ENCODE measurements at places on chromosomes 6 and 20.

GRCh38 chr6:112309244-112309643 lies 37.9 kb upstream of the RFPL4B start:
- DNase-seq = no peak

DNA sequence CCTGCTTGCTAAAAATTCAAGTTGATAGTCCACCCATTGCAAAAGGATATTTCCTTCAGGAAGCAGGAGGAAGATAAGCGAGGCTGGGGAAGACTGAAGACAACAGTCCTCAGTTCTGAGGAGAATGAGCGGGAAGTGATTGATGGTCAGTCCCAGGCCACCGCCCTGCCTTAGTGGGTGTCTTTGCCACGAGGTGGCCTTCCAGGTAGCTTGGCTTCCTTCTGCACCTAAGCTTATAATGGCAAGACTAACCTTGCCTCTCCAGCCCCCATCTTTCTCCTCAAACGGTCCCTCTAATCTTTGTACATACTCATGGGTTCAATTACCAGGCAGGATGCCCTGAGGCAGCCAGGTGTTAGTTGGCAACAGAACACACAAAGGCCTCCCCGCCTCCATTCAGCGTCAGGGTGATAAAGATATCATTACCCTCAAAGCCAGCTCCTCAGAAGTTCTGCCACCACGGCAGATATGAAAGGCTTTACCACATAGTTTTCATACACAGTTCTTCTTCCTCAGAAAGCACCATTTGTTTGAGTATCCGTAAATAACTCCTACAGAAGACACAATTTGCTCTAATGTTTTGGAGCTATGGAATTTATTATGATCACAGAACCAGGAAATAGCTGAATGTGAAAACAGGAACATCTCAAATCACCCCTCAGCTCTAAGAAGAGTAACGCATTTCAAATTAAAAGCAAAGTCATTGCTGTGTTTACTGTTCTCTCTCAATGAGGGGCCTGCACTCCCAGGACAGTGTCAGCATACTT lies 249.4 kb downstream of the ATXN1 start:
- no peak for DNase-seq

- DNase-seq = no peak
These were observed 13.5 kb downstream of the HAO1 start for GRCh38 chr20:7926767-7927166.

DNA sequence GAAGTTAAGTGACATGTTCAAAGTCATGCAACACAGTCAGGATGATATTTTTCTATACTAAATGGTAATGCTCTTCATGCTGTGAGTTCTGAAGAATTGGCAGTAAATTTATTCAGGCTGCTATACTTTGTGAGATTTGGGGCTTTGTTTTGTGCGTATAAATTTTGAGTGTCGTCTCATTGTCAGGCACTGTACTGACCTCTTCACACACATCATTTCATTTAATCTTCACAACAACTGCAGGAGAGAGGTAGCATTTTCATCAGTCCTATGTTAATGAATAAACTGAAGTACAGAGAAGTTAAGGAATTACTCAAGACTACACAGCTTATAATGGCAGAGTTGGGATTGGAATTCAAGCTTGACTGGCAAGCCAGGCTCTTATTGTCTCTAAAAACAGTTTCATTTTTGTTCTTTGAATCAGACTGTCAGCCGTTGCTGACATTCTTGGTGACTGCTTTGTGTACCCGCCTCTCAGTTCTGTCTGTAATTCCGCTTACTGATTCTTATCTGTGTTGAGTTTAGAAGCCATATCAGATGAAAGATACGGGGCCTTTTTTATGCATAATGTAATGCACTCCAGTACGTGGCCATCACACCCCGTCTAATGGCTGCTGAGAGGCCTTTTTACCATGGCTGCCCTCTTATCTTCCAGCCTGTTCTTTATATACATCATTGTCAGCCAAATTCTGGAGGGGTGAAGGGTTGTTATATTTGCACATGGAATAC lies 274.9 kb downstream of the UTRN start:
- DNase-seq = peak; percentile 56

DNA sequence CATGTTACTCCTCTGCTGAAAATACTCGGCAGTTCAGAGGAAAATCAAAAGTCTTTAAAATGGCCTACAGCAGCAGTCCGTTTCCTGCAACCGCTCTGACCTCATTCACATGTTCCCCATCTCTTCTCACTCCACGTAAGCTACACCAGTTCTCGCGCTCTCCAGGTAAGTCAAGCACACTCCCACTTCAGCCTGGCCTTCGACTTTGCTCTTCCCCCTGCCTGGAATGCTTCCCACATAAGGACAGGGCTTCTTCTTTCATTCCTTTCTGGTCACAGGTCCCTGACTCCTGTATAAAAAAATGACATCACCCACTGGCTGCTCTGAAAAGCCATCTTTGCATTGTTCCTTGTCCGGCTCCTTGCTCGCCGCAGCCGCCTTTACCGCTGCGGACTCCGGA lies 42.7 kb downstream of the MGME1 start:
- DNase-seq = no peak

GRCh38 chr6:90068703-90069523 lies 174.6 kb downstream of the GJA10 start:
- no peak for DNase-seq

GRCh38 chr20:40449974-40450616 lies 238.9 kb downstream of the MAFB start:
- DNase-seq = no peak

- DNase-seq = peak; percentile 90
These were observed 70.9 kb downstream of the HFE start for GRCh38 chr6:26158076-26158580.

DNA sequence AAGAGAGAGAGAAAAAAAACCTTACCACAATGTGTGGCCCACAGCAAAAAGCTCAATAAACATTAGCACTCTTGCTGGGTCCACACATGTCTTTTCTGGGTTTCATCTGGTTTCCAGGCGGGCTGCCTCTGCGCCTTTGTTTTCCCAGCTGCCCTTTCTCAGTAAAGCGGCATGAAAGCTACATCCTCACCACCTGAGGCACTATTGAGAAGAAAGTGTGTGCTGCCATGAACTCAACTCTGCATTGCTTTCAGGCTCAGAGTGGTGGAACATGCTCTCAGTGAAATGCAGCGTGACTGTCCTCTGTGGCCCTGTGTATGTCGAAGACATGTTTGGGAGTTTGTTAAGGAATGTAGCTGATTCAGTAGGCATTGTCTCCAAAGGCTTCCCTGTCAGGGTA lies 102.3 kb downstream of the LYRM2 start:
- DNase-seq = peak; percentile 11

DNA sequence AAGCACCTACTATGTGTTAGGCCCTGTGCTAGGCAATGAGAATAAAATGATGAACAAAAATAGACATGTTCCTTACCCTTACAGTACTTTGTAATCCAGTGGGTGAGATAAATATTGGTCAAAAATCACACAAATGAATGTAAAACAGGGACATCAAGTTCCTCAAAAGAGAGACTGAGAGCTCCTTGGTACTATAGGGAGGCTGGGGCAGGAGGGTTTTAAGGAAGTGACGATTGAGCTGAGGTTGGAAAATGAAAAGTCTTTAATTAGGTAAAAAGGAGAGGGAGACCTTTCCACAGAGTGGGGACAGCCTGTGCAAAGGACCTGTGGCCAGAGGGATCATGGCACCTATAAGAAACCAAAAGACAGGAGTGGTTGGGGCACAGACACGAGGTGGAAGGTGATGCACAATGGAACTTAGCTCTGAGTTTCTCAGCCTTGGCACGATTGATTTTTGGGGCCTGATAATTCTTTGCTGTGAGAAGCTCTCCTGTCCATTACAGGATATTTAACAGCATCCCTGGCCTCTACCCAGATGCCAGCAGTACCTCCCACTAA lies 140.3 kb downstream of the CEP57L1 start:
- no peak for DNase-seq

DNA sequence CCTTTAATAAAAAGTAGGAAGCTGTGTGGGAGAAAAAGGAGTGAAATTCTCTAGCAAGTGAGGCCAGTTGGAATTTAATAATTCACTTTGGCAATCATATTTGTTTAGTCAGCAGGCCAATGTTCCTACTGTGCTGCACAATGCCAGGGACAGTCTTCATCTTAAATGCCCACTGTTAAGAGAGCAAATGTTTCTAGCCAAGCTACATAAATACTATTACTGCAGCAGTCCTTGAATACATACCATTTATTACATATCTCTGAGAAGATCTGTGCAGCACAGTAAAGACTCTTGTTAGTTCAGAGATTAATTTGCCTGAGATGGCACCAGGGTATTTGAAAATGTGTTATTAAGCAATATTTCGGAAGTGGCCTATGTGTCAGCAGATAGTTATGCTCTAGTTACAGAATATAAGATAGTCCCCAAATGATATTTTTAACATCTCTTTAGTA lies 105.4 kb downstream of the OGFRL1 start:
- no peak for DNase-seq

GRCh38 chr6:13725570-13725969 lies 13.9 kb upstream of the RANBP9 start:
- no peak for DNase-seq

DNA sequence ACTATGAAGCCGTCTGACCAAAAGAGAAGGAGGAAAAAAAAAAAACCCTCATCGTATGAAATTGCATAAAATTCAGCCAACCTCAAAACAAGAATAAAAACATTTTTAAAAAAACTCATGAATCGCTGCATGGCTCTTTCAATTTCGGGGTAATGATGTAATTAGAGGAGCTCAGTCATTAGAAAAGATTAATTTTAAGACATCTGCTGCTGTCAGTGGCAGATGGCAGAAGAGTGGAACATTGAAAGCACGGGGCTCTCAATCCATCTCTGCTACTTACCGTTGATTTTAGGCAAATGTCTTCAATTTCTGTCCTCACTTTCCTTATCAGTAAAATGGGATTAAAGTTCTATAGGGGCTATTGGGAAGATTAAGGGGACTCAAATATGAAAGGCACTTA lies 79.1 kb downstream of the EYA2 start:
- DNase-seq = no peak

- no peak for DNase-seq
These were observed 33.2 kb downstream of the ADA start for GRCh38 chr20:44618318-44618731.

- DNase-seq = no peak
These were observed 9.0 kb upstream of the TSHZ2 start for GRCh38 chr20:52963131-52963530.

DNA sequence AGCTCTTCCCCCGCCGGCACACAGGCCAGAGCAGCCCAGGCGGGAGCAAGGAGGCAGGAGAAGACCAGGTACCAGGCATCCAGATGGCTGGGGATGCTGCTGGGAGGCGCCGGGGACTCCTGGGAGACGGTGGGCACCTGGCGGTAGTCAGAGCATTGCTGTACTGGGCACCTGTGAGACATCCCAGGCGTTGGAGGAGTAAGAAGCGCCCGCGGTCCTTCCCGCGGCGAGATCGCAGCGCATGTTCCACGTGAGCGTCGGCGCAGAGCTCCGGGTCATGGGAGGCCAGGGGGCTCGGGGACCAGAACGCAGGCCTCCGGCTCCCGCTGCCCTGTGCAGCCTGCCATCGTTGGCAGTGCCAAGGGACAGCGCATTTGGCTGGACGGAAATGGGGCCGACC lies 293.7 kb upstream of the CDYL start:
- DNase-seq = no peak

DNA sequence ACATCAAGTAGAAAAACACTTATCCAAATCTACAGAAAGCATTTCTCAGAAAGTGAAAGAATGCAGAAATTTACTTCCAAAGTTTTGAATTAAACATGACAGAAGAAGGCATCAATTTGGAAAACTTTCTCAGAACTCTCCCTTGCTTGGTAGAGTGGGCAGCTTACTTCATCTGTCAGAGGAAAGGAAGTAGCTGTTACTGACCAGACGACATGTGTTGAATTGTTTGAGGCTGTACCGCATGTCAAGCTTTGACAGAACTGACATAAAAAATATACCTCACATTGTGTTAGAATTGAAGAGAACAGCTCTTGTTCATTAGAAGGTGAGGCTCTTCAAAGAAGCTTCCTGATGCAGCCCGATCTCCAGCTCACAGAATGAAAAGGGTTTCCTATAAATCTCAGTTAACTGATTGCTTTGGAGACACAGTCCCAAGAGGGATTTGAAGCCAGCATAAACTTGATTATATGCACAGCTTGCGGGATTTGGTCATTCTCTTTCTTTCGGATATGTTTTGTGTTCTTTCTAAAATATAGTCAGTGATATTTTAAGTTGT lies 190.7 kb downstream of the PLCB1 start:
- no peak for DNase-seq

DNA sequence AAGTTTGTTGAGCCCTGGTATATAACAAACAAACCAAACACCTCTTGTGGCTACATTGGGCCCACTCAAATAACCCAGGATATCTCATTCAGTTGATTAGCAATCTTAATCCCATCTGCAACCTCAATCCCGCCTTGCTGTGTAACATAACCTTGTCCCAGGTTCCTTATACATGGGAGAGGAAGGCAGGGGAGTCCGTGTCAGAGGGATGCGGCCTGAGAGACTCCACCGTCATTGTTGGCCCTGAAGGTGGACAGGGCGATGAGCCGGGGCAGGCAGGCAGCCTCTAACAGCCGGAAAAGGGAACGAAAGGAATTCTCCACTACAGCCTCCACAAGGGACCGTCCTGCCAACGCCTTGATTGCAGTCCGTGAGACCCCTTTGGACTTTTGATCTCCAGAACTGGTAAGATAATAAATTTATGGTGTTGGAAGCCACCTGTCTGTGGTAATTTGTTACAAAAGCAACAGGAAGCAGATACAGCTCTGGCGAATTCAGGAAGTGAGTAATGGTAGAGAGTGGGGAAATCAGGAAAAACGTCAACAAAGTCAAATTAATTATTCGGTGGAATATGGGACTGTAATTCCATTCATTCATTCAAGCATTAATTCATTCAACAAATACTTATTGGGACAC lies 124.5 kb upstream of the SALL4 start:
- no peak for DNase-seq

DNA sequence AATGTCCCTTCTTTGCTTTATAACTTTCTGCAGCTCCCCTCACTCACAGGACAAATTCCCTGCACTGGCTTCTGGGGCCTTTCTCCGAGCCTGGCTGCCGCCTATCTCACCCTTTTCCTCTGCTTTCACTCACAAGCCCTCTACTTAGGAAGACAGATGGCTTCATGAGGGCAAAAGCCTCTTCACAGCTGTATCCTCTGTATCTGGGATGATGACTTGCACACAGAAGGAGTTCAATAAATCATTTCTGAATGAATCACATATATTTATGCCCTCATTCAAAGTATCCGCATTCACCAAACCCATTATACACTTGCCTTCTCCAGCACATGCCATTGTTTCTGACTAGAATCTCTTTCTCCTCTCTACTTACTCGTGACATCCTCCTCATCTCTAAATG lies 159.0 kb upstream of the RIPOR2 start:
- DNase-seq = no peak

GRCh38 chr20:39503902-39504709 lies 542.0 kb downstream of the DHX35 start:
- no peak for DNase-seq

GRCh38 chr6:31727034-31727716 lies 1.9 kb downstream of the DDAH2 start:
- no peak for DNase-seq

- no peak for DNase-seq
These were observed 9.9 kb downstream of the FOXF2 start for GRCh38 chr6:1399085-1399780.

- no peak for DNase-seq
These were observed 4.4 kb upstream of the GLP1R start for GRCh38 chr6:39044181-39044580.

GRCh38 chr6:115972679-115973078 lies 88.0 kb downstream of the FRK start:
- DNase-seq = no peak

GRCh38 chr20:41854765-41855164 lies 236.6 kb upstream of the CHD6 start:
- DNase-seq = no peak

- DNase-seq = no peak
These were observed 119.3 kb downstream of the JPH2 start for GRCh38 chr20:44067650-44068081.

GRCh38 chr6:35411066-35411465 lies 41.1 kb upstream of the FANCE start:
- DNase-seq = no peak
